ENCODE measurements at places on chromosomes 3 and 15.

GRCh38 chr15:77609558-77609957 is 23.2 kb downstream of the LINGO1 start:
- DNase-seq = no peak

GRCh38 chr15:91316126-91316525 is 216.1 kb downstream of the SV2B start:
- no peak for DNase-seq

- DNase-seq = no peak
These were observed 95.7 kb downstream of the PPM1L start for GRCh38 chr3:160851629-160852210.

- DNase-seq = no peak
These were observed 138.0 kb downstream of the SRGAP3 start for GRCh38 chr3:9111417-9111816.

DNA sequence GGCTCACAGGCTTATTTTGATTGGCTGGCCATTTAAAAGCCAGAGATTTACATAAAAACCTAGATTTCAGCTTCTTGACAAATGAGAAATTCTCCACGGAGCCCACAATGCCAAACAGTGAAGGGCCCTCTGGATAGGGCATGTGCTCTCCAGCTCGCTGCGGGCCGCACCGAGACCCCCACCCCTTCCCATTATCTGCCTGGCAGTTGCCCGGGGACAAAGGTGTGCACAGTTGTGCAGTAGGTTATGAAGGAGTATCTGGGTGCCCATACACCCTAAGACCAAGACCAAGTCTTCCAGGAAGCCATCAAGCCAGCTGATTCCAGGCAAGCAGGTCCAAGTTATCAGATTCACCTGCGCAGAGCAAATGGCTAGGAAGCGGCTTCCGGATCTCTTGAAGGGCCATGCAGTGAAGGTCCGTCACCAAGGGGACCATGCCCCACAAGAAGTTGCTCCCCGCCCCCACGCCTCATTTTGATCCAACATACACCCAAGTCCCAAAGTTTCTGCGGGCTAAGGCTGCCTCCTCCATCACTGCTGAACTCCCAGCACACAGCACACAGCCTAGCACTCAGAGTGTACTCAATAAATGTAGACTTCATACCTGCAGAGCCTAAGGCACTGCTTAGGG is 1.3 kb downstream of the MRPS25 start:
- DNase-seq = no peak

DNA sequence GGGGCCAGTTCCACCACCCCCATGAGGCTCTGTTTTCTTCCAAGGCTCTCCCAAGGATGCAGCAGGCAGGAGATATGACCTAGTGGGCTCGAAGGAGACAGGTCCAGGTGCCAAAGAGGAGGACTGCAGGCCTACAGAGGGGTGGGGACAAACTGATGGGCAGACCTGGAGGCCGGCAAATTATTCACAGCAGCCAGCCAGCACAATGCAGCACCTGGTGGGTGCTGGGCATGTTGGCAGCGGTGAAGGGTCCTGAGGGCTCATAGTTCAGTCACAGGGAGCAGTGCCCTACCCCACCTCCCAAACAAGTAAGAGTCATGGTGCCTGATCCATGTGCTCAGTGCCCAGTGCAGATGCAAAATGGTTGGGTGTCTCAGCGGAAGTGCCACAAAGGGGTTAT is 171.7 kb downstream of the ABHD5 start:
- DNase-seq = no peak

- no peak for DNase-seq
These were observed 328.0 kb upstream of the SOX2 start for GRCh38 chr3:181383760-181384159.

DNA sequence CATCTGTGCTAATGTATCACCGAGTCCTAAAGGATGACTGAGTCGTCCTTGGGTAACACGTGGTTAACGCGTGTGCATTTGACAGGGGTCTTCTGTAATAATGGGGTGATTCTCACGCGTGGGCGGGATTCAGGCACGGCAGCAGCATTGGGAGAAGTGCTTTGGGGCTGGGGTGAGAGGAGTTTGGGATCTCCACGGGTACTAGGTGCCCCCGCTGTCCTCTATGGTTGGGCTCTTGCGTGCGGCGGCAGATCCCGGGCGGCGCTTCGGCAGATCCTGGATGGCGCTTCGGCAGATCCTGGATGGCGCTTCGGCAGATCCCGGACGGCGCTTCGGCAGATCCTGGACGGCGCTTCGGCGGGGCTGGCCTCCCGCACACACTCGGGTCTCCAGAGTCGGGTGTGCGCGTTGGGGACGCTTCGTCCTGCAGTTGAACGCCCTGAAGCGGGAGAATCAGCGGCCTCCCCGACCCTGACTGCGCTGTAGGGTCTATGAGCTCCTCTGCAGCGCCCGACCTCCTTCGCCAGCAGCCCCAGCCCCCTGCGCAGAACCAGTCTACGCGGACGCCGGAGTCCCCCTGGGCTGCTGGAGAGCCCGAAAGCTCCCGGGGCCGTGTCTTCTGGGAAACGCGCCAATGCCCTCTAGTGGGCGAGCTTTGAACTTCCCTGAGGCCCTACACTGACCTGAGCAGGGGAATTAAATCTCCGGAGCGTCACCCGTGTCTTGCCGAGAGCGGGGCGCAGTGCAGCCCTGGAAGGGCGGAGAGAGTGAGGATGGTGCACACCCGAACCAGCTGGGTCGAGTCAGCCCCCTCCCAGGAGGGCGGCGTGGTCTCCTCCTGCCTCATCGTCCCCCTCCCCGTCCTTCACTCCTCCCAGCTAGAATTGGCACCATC is 48.1 kb upstream of the EPHB3 start:
- DNase-seq = peak; percentile 66

- DNase-seq = no peak
These were observed 164.5 kb downstream of the ZMAT3 start for GRCh38 chr3:178907081-178907480.

DNA sequence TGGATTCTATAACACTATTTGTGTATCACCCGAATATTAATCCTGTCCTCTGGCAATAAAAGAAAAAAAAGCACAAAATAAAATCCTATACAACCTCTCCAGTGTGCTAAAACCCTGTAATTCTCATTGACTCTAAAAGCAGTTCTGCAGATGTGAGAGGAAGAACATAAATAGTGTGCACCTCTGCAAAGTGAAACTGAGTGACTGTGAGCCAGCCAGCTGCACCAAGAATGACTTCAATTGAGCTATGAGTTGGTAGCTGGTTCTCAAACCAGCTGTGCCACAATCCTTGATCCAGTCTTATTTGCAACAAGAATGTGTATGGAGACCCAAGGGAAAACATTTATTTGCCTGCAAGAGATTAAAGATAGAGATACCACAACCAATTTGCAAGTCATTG is 31.2 kb upstream of the COL8A1 start:
- DNase-seq = no peak

DNA sequence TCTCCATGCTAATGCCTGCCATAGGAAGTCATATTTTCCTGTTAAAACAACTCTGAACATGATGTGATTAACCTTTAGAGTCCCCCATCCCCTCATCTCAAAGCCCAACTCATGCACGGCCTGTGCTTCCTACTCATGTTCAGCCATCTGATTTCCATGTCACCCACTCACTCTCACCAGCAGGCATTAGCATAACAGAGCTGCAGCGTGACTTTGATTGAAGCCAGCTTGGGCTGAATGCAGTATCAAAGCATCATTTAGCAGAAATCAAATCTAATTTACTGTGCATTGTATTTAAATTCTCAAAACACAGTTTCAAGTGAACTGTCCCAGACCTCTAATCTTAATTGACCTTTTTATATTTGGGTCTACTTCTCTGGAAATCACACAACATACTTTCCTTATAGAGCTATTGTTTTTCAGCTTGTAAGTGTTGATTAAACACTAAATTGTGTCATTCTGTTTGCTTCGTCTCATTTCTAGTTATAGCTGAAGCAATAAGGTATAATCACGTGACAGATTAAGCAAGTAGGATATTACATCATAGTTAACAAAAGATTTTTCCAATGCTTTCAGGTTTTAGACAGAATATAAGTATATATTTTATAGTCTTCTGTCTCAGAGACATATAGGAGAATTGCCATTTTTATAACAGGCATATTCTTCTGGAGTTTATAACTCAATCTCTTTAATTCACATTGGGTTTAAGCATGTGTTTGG is 501.5 kb downstream of the ROBO2 start:
- no peak for DNase-seq

DNA sequence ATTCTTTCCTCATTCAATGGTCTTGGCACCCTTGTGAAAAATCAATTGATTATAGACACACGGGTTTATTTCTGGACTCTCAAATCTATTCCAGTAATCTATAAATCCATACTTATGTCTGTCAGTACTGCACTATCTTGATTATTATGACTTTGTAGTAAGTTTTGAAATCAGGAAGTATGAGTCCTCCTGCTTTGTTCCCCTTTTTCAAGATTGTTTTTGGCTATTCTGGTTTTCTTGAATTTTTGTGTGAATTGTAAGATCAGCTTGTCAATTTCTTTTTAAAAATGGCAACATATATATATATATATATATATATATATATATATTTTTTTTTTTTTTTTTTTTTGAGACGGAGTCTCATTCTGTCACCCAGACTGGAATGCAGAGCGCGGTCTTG is 32.3 kb upstream of the CFAP20DC start:
- DNase-seq = no peak

DNA sequence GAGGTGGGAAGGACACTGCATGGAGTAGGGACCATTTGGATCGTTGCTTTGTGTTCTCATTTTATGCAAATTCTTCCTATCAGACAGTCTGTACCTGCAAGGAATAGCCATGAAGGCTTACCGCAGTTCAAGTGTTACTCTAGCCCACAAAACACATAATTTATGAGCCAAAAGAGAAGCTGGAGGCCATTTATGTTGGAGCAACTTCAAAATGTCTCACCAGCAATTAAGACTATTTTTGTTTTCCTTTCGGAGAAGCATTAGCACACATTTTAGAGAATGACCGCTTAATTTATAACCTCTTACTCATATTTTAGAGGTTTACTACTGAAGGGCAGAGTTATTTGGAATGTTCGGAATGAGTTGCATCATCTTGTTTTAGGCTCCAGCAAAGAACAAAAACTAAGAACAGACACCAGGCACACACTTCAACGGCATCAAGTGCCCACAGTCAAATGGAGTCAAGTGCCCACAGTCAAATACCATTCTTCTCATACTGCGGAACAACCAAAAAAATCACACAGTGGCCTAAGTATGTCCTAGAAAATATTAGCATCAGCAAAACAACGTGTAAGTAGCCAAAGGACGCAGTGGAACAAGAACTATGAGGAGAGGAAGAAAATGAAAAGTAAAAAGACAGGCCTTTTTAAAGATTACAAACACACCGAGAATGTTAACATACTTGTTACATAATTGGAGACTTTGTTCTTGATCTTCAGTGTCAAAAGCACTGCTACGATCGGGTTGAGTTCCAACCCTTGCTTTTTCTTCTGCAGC is 17.5 kb upstream of the GOLGA8J start:
- no peak for DNase-seq

GRCh38 chr15:41483115-41483514 is 10.6 kb upstream of the ITPKA start:
- DNase-seq = no peak

DNA sequence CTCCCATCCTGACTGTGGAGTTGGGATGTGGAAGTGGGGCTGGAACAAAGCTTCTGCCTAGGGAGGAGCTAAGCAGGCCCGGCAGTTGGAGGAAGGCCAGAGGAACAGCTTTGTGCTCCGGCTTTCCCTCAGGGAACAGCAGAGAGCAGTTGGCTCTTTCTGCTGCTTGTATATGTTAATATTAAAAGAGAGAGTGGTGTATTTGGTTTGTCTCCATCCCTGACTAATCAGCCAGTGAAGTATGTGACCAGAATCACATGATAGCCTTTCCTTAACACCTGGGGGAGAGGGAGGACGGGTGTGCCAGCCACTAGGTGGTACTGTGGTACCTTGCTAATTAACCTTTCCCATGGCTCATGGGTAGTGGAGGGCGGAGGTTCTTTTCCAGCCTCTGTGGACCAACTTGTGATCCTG is 10.0 kb downstream of the EIF2B5 start:
- no peak for DNase-seq

DNA sequence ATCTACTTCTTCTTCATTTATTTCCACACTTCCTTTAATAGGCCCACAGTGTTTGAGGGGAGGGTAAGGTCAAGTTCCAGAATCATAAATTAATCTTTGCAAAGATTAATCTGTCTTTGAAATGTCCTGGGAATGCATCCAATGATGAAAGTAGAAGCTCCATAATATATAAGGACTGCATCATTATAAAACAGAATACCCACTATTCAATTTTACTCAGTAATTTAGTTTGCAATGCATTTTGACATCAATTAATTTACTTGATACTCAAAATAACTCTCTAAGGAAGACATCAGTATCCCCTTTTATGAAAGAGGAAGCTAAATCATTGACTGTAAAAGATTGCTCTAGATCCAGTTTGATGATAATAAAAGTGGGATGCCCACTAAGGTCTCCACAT is 777.2 kb downstream of the GRM7 start:
- DNase-seq = no peak

DNA sequence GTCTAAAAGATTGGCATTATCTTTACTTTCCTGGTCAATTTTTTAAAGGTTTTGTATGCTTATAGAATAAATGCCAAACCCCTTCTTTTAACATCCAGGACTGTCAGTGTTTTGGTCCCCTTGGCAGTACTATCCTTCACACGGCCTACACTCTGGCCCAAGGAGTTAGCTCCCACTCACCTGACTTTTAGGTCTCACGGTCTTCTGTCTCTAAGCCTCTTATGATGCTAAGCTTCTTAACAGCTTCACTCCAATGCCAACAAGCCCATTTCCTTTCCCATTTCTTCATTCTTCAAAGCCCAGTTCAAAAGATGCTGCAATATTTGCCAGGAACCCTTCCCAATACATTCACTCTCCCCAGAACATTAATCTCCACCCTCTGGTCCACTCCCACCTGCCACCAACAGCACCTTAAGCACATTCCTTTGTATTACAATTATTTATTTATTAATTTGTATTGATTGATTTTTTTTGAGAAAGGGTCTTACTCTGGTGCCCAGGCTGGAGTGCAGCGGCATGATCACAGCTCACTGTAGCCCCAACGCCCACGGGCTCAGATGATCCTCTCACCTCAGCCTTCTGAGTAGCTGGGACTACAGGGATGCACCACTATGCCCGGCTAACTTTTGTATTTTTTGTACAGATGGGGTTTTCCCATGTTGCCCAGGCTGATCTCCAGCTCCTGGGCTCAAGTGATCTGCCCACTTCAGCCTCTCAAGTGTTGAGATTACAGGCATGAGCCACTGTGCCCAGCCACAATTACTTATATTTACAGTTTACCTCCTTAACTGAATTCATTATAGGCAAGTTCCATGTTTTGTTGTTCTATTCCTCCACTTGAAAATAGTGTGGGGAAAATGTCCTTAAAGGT is 27.8 kb downstream of the IFT80 start:
- no peak for DNase-seq

- DNase-seq = no peak
These were observed 230.9 kb upstream of the CD96 start for GRCh38 chr3:111311126-111311525.
